ENCODE measurements at places on chromosomes 12 and 14. TPM values are rescaled to one million over a fixed set of nuclear protein-coding genes. Genes with fewer than 3 reads are reported as not detected.
A peak's percentile ranks its signal among the peaks of the same experiment; 100 is the strongest.

- peak overlapping the region; percentile 21 for H3K4me3 ChIP-seq
- peaks cover 85% of the 10 kb centered on the region for H3K4me1 ChIP-seq
- H3K27me3 ChIP-seq = peaks cover 2% of the 10 kb centered on the region
These were observed 30.5 kb downstream of the SH2B3 start for GRCh38 chr12:111436266-111436665.

The LTB4R2 gene
- total RNA-seq = 18.5 TPM

DNA sequence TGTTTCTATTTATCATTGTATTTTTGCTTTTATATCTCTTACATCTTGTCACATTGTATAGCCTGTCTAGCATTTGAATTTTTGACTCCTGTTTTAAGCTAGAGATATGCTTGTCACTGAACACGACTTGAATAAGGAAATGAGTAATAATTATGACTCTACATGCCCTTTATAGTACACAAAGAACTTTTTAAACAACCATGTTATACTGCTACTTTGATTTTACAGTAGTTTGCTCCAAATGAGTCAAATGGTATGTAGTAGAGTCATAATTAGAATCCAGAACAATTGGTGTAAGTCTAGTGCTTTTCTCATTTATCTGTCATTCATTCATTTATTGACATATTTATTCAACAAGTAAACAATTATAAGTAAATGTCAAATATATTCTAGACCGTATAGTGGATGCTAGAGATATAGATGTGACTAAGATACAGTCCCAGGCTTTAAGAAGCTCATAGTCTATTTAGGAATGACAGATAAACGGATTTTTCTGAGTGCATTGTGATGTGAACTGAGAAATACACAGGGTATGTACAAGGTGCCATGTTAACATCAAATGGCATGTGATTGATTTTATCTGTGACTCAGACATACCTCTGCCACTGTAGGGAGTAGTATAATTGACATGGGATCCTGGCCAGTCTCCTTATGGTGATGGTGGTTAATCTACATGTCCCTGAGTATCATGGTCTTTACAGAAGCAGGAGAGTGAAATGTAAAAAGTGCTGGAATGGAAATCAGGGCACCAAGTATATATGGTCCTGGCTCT lies 799.7 kb downstream of the DIO2 start:
- no peak for DNase-seq
- H3K4me3 ChIP-seq = no peak overlapping the region
- no peaks in the 10 kb centered on the region for H3K4me1 ChIP-seq

The SLC39A5 gene
- total RNA-seq = 0.80 TPM

The ADAM21 gene
- not detected for total RNA-seq

- no peaks in the 10 kb centered on the region for H3K27me3 ChIP-seq
- H3K4me3 ChIP-seq = no peak overlapping the region
- H3K4me1 ChIP-seq = peaks cover 25% of the 10 kb centered on the region
- H3K36me3 ChIP-seq = peaks cover 15% of the 10 kb centered on the region
These were observed 2.5 kb downstream of the CMAS start for GRCh38 chr12:22048351-22049041.

GRCh38 chr12:109467978-109468676 lies 9.0 kb downstream of the KCTD10 start:
- H3K4me3 ChIP-seq = no peak overlapping the region
- H3K27ac ChIP-seq = no peak overlapping the region
- H3K27me3 ChIP-seq = no peaks in the 10 kb centered on the region
- DNase-seq = no peak
- peaks cover 24% of the 10 kb centered on the region for H3K36me3 ChIP-seq

The SLC10A1 gene
- total RNA-seq = not detected

The PLEKHD1 gene
- 0.15 TPM for total RNA-seq

DNA sequence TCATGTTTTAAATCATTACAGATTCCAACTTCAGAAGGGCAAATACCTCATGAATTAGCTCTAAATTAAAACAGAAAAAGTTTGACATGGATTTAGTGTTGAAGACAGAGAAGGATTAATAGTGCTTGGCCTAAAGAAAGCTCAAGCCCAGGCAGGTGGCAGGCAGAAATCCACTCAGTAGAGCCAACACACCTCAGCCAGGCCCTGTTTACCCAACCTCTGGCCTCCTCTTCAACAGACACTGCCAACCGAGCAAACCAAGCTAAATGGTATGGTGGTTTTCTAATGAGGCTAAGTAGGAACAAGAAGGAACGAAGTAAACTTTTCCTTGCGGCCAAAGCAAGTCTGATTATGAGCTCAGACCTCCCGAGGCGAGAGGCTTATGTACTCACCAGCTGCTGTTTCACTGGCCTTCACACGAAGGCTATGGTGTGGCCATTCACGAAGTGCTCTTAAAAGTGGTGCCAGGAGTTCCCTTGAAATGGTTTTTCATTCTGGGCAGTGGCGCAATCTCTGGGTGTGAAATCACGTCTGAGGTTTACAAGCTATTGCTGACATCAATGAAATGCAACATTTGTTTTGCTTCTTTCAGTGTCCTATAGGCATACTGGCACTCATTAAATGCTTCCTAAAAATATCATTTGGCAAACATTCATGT lies 124.1 kb upstream of the LGR5 start:
- H3K27ac ChIP-seq = no peak overlapping the region
- no peaks in the 10 kb centered on the region for H3K36me3 ChIP-seq

The NEK9 gene
- 77.3 TPM for total RNA-seq

- no peak for DNase-seq
- no peak overlapping the region for H3K4me3 ChIP-seq
- H3K36me3 ChIP-seq = no peaks in the 10 kb centered on the region
- H3K27ac ChIP-seq = no peak overlapping the region
- H3K27me3 ChIP-seq = no peaks in the 10 kb centered on the region
These were observed 74.6 kb downstream of the KCNC2 start for GRCh38 chr12:75135026-75135425.

The COL2A1 gene
- total RNA-seq = not detected

The KRT80 gene
- total RNA-seq = not detected

DNA sequence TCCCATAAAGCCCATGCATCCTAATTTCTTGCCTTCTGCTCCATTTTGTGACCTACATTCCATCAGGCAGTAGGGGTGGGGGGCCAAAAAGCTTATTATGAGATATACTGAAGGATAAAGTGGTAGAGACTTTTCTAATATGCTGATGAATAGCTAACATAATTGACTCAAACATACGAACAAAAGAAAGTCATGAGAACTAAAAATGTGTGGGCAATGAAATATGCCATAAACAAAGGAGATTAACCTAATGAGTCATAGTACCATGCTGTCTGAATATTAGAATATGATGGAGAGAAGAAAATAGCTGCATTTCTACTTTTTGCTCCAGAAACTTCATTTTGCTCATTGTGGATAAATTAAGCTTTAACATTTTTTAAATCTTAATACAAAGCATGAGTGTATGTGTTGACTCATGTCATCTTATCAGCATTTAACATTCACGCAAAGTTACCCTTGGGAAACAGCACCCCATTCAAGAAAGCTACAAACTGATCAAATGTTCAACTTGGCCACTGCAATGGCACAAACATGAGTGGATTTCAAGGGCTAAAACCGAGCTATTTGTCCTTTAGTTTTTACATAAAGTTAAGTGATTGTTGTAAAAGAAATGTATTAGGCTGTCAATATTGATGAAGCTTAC lies 64.0 kb upstream of the DIO2 start:
- no peaks in the 10 kb centered on the region for H3K36me3 ChIP-seq
- no peaks in the 10 kb centered on the region for H3K4me1 ChIP-seq
- H3K27ac ChIP-seq = no peak overlapping the region
- H3K4me3 ChIP-seq = no peak overlapping the region
- H3K27me3 ChIP-seq = no peaks in the 10 kb centered on the region
- no peak for DNase-seq

DNA sequence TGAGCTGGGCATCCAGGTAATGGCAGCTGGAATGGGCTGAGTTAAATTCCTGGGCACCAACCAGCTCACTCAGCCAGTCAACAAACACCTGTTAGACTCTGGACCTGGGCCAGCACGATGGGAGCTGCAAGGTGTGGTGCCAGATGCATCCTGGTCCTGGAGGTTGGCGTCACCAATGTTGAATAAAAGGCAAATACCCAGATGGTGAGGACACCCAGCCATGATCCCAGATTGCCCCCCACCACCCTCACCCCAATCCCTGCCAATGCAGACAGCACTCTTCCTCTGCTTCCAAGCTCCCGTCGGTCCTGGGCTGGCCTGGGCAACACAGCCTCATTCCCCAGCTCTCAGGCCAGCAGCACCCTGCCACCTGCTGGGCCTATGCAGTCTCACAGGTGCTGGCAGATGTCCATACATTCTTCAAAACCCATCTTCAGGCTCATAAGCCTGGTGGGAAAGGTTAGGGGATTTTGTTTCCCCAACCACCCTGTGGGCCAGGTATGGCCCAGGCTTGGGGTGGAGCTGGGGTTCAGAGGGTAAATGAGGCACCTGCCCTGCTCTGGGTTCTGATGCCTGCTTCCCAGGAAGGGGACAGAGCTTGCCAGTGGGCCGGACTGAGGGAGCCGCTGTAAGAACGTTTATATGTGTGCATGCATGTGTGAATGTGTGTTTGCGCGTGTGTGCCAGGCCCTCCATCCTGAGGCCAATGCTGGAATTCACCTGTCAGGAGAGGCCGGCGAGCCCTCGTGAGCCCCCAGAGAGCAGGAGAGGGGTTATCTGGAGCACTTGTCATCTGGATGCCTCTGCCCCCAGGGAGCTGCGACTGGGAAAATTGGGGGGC lies 58.0 kb downstream of the LGMN start:
- H3K4me3 ChIP-seq = no peak overlapping the region
- H3K4me1 ChIP-seq = peaks cover 8% of the 10 kb centered on the region

GRCh38 chr14:63205044-63205575 lies 867 bp downstream of the RHOJ start:
- H3K4me1 ChIP-seq = no peaks in the 10 kb centered on the region
- no peak overlapping the region for H3K4me3 ChIP-seq
- H3K27ac ChIP-seq = no peak overlapping the region

DNA sequence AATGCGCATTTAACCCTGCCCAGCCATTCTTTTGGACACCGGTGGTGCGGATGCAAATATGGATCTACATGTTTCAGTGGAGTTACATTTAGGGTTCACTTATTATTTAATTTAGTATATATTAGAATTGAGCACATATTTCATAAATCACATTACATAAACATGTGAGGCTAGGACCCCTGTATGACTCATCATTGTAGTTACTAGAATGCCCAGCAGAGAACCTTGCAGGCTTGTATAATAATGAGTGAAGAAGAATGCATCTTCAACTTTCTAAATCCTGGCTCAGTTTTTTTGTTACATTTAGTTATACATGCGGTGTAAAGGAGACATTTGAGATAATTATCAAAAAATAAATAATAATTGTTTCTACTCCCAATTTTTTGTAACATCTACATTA lies 369.0 kb downstream of the ATP23 start:
- H3K27me3 ChIP-seq = peaks cover 1% of the 10 kb centered on the region
- no peak for DNase-seq
- H3K4me3 ChIP-seq = no peak overlapping the region
- no peaks in the 10 kb centered on the region for H3K36me3 ChIP-seq

The LIN7A gene
- total RNA-seq = not detected

The FAM90A1 gene
- total RNA-seq = 0.20 TPM

- no peaks in the 10 kb centered on the region for H3K36me3 ChIP-seq
- no peak overlapping the region for H3K27ac ChIP-seq
- H3K4me3 ChIP-seq = no peak overlapping the region
- no peaks in the 10 kb centered on the region for H3K4me1 ChIP-seq
- H3K27me3 ChIP-seq = no peaks in the 10 kb centered on the region
These were observed 161.1 kb downstream of the PPFIA2 start for GRCh38 chr12:81597928-81598604.

DNA sequence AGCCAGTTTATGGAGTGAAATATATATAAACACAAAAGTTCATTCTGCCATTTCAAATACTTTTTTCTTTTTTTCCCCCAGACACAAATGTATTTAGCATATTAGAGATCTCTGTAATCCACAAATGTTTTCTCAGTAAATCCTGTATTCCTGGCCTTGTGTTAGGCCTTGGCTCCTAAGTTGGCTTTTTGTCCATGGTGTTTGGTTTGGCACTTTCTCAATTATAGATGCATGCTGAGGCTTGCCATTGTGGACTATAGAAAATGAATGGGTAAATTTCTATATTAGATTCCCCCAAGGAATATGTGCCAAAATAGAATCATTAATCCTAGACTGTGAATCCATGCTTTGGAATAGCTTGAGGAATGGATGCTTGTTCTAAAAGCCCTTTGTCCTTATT lies 17.0 kb downstream of the RIC8B start:
- H3K27me3 ChIP-seq = no peaks in the 10 kb centered on the region
- H3K27ac ChIP-seq = no peak overlapping the region
- H3K36me3 ChIP-seq = peaks cover 50% of the 10 kb centered on the region
- no peaks in the 10 kb centered on the region for H3K4me1 ChIP-seq
- H3K4me3 ChIP-seq = no peak overlapping the region

GRCh38 chr14:73887694-73888459 lies 1.2 kb downstream of the ZNF410 start:
- no peaks in the 10 kb centered on the region for H3K27me3 ChIP-seq
- no peak for DNase-seq
- H3K36me3 ChIP-seq = peaks cover 22% of the 10 kb centered on the region
- H3K27ac ChIP-seq = peak overlapping the region; percentile 94
- H3K4me1 ChIP-seq = peaks cover 55% of the 10 kb centered on the region

GRCh38 chr14:24948261-24948847 lies 101.6 kb downstream of the STXBP6 start:
- DNase-seq = no peak
- peaks cover 2% of the 10 kb centered on the region for H3K27me3 ChIP-seq
- no peak overlapping the region for H3K27ac ChIP-seq
- H3K36me3 ChIP-seq = no peaks in the 10 kb centered on the region
- no peaks in the 10 kb centered on the region for H3K4me1 ChIP-seq

DNA sequence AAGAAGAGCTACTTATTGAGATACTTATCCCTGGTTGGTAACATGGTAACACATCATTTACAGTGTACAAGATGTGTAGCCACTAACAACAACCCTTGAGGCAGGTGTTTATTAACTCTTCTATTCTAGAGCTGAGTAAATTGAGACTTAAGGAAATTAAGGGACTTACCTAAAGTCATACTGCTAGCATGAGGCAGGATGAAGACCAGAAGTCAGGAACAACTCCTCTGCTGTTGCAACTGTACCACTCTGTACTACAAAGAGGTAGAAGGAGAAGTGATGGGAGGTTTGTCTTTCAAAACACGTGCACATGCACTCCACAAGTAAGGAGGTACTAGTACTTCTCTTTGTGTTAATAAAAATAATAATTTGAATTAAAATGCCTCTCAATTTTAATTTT lies 79.9 kb downstream of the LLPH start:
- H3K4me1 ChIP-seq = no peaks in the 10 kb centered on the region
- H3K27me3 ChIP-seq = peaks cover 12% of the 10 kb centered on the region
- DNase-seq = no peak
- H3K4me3 ChIP-seq = no peak overlapping the region
- H3K27ac ChIP-seq = no peak overlapping the region

DNA sequence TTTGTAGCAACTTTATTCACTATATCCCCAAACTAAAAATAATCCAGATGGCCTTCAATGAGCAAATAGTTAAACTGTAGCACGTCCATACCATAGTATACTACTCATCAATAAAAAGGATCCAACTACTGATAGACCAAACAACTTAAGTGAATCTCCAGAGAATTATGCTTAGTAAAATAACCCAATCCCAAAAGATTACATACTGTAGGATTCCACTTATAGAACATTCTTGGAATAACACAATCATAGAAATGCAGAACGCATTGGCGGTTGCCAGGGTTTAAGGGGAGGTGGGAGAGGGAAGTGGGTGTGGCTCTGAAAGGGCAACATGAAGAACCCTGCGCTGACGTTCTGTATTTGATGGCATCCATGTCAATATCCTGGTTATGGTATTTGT lies 28.6 kb downstream of the SNRPF start:
- H3K27me3 ChIP-seq = peaks cover 13% of the 10 kb centered on the region
- no peak overlapping the region for H3K4me3 ChIP-seq
- no peak for DNase-seq
- H3K27ac ChIP-seq = no peak overlapping the region
- no peaks in the 10 kb centered on the region for H3K4me1 ChIP-seq
- no peaks in the 10 kb centered on the region for H3K36me3 ChIP-seq

All from activated CD4-positive, alpha-beta memory T cell treated with anti-CD3 and anti-CD28 coated beads, Interleukin-2, amount 10 ng/mL, durations not matched to agents 7 days and 5 days (primary cell).